Endothelial cell of umbilical vein (primary cell): ENCODE measurements at places on chromosomes 1 and 21.

DNA sequence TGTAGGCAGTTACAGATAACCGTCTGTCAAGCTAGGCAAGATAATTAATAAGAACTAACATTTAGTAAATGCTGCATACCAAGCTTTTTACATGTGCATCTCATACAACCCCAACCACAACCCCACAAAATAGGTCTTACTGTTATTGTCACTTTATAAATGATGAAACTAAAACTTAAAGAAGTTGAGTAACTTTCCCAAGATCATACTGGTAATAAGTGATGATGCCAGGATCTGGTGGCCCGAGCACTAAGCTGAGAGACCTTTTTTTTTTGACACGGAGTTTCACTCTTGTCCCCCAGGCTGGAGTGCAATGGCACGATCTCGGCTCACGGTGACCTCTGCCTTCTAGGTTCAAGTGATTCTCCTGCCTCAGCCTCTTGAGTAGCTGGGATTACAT is 1.8 kb downstream of the NCSTN start:
- no peak overlapping the region for H3K4me3 ChIP-seq
- DNase-seq = no peak
- H3K36me3 ChIP-seq = peaks cover 8% of the 10 kb centered on the region

GRCh38 chr1:245345191-245345884 is 190.6 kb downstream of the KIF26B start:
- no peak overlapping the region for H3K27ac ChIP-seq
- no peak overlapping the region for H3K4me3 ChIP-seq
- DNase-seq = no peak
- H3K36me3 ChIP-seq = no peaks in the 10 kb centered on the region
- H3K27me3 ChIP-seq = no peaks in the 10 kb centered on the region

DNA sequence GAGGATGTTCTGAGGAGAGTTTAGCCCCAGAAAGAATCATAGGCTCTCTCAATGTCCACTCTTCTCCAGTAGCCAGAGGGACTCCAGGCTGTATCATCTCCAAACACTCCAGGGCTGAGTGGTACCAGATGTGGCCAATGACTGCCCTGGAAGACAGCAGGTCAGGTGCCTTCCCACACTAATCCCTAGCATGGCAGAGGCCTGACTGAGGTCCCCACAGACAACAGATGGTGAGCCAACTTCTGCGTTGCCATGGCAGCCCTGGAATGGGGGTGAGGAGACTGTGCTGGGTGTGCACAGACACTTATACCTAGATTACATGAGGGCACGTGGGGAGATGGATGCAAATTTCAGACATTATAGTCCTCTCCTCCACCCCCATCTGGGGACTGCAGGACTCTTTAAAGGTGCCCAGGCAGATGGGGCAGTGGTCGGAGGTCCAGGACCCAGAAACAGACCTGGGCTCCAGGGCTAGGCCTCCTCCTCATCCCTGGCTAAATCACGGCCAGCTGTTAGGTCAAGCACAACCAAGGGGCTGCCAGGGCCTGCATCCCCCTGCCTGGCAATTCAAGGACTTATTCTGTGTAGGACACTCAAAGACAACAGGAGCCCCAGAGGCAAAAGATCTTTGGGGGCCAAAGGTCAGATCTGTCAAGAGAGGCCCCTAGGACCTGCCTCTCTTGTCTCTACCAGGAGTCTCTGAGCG is 42.9 kb downstream of the CAMK2N1 start:
- H3K4me3 ChIP-seq = no peak overlapping the region
- no peaks in the 10 kb centered on the region for H3K4me1 ChIP-seq
- H3K27me3 ChIP-seq = no peaks in the 10 kb centered on the region
- no peak for DNase-seq

- H3K4me3 ChIP-seq = no peak overlapping the region
- H3K27me3 ChIP-seq = no peaks in the 10 kb centered on the region
- H3K27ac ChIP-seq = no peak overlapping the region
- no peaks in the 10 kb centered on the region for H3K36me3 ChIP-seq
Measured at GRCh38 chr1:214108097-214108446, 120.3 kb downstream of the PROX1 start.

- no peaks in the 10 kb centered on the region for H3K36me3 ChIP-seq
- H3K27ac ChIP-seq = no peak overlapping the region
- no peak overlapping the region for H3K4me3 ChIP-seq
Measured at GRCh38 chr1:169312084-169312954, 55.3 kb downstream of the NME7 start.

DNA sequence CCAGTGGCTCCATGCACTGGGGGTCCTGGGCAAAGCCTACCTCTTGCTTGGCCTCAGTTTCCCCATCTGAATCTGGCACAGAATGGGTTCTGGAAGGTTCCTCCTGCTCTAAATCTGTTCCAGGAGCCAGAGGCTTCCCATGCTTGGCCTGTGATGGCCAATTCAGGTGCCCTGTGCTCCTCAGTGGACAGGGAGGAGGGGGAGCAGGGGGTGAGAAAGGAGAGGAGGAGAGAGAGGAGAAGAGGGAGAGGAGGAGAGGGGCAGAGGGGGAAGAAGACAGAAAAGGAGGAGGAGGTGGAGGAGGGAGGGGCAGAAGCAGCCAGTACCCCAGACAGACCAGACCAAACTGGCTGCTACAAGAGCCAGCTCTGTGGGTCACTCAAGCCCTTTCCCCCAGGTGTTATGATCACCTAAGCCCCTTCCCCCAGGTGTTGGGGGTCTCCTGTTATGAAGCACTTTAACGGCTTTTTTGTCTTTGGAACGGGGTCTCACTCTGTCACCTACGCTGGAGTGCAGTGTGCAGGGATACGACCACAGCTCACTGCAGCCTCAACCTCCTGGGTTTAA is 43.7 kb downstream of the TRIM11 start:
- H3K4me1 ChIP-seq = no peaks in the 10 kb centered on the region
- H3K27me3 ChIP-seq = no peaks in the 10 kb centered on the region
- H3K36me3 ChIP-seq = no peaks in the 10 kb centered on the region
- H3K27ac ChIP-seq = no peak overlapping the region
- DNase-seq = no peak
- no peak overlapping the region for H3K4me3 ChIP-seq

GRCh38 chr21:46036696-46037330 is 55.2 kb downstream of the COL6A1 start:
- H3K4me1 ChIP-seq = peaks cover 8% of the 10 kb centered on the region
- no peak overlapping the region for H3K27ac ChIP-seq
- H3K27me3 ChIP-seq = no peaks in the 10 kb centered on the region
- no peaks in the 10 kb centered on the region for H3K36me3 ChIP-seq
- H3K4me3 ChIP-seq = no peak overlapping the region

DNA sequence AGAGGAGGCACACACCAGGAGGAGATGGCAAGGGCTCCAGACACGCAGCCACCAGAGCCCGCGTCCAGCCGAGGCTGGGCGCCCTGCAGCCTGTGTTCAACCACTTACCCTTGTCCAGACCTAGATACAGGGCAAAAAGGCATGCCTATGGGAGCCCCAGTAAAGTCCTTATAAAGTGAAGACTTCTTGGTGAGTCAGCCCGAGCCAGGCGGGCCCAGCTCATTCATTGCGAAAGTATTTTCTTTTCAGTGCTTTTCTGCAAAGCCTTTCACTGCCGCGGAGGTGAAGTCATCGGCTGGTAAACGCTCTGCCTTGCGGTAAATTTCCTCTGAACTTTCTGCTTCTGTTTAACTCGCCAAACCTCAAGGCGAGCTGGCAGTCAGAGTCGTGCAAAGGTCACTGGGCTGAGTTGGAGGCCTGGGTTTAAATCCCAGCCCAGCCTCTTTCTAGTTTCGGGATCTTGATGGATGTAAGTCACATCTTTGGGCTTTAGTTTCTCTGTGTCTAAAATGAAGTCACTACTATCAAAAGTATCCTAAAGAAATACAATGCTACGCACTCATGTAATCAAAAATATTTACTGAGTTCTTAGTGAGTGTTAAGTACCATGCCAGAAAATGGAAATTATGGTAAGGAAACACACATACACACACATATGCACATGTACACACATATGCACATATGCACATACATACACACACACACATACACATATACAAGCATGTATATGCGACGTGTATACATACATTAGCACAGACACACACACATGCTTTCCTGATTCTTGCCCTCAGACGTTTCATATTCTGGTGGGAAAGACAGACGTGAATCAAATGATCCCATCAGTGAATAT is 54.7 kb upstream of the IFFO2 start:
- no peaks in the 10 kb centered on the region for H3K36me3 ChIP-seq
- H3K4me3 ChIP-seq = no peak overlapping the region
- no peaks in the 10 kb centered on the region for H3K27me3 ChIP-seq
- peak overlapping the region; percentile 84 for H3K27ac ChIP-seq

DNA sequence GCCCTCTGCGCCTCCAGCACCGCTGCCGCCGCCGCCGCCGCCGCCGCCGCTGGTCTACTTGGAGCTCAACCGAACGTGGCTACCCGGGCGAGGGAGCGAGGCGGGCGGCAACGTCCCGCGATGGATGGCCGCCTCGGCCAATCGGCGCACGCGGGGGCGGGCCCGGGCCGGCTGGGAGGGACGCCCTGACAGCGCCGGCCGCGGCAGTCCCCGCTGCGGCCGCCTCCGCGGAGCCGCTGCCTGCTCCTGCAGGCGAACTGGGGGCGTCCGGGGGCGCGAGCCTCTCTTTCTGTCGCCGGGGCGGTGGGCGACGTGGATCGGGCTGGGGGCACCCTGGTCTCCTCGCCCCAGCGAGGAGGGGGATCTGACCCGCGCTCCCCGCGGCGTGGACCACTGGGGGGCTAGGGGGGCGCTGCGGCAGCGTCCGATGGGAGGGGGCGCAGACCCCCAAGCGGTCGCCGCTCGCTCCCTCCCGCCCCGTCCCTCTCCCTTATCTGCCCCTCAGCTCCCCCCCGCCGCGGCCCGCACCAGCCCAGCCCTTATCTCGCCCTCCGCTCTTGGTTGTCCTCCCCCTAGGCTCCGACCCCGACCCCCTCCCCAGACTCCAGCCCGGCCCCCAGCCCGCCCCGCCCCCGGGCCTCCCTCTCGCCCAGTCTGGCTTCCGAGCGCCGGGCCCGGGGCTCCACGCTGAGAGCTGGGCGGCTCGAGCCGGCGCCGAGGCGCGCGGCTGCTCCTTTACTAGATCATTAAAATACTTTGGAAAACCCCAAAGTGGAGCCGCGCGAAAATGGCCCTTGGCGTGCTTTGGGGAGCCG is at the start of gene SSBP3:
SSBP3 (minus strand) TSS at position 56 of the 815 bp plus-strand sequence.
- DNase-seq = peak; percentile 95
- no peaks in the 10 kb centered on the region for H3K27me3 ChIP-seq
- peaks cover 3% of the 10 kb centered on the region for H3K36me3 ChIP-seq
- peak within 1 kb of the TSS; percentile 61 for H3K27ac ChIP-seq
- peaks cover 41% of the 10 kb centered on the region for H3K4me1 ChIP-seq

DNA sequence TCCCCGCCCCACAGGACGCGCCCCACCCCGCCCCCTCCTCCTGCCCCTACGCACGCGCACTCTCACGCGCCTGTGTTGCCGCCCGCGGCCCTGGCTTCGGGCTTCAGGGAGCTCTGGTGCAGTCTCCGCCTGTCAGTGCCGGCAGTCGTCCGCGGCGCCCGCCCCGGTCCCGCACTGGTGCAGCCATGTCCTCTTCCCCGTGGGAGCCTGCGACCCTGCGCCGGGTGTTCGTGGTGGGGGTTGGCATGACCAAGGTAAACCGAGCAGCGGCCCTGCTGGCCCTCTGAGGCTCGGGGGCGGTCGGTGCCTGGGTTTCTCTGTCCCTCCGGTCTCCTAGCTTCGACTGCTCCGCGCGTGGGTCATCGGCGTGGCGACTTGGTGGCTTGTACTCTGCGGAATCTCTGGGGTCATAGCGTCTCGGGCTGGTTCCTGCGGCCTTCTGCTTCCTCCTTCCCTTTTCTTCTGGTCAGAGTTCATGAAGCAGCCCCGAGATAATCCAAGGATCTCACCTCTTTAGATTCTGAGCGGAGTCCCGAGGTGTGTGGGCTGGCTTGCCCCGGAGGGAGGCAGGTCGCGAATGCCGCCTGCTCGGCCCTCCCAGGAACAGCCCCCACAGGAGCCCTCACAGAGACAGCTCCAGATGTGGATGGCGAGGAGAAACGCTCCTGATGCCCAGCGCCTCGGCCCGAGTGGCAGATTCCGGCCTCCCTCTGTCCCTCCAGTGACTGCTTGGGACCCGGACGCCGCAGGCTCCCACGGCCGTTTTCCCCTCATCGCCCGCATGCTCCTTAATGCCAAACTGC is at the start of gene SCP2:
SCP2 (plus strand) TSS at position 65 of the 803 bp plus-strand sequence; CDS start at position 186, 121 bp downstream.
- no peaks in the 10 kb centered on the region for H3K36me3 ChIP-seq
- H3K27me3 ChIP-seq = no peaks in the 10 kb centered on the region
- peak; percentile 68 for DNase-seq
- H3K27ac ChIP-seq = no peak within 1 kb of the TSS

DNA sequence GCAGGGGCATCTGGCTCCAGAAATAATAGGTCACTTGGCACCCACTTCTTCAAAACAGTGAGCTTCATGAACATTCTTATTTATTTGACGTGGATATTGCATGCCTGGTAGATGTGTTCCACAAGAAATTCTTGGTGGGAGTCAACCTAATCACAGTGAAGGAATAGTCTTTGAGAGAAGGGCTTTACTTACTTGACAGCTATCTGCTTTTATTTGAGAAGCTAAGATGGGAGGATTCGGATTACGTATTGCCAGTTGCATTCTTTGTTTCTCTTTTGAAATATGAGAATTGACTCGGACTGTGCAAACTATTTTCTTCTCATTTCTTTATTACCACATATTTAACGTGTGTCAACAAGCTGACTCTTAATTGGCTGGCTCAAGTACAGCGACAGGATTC is 117.2 kb downstream of the FASLG start:
- DNase-seq = no peak
- H3K4me3 ChIP-seq = no peak overlapping the region
- no peaks in the 10 kb centered on the region for H3K27me3 ChIP-seq
- H3K27ac ChIP-seq = no peak overlapping the region

GRCh38 chr21:33587792-33588484 is 546 bp downstream of the DONSON start:
- DNase-seq = peak; percentile 51
- peak overlapping the region; percentile 77 for H3K4me3 ChIP-seq
- H3K36me3 ChIP-seq = peaks cover 6% of the 10 kb centered on the region
- peak overlapping the region; percentile 69 for H3K27ac ChIP-seq

DNA sequence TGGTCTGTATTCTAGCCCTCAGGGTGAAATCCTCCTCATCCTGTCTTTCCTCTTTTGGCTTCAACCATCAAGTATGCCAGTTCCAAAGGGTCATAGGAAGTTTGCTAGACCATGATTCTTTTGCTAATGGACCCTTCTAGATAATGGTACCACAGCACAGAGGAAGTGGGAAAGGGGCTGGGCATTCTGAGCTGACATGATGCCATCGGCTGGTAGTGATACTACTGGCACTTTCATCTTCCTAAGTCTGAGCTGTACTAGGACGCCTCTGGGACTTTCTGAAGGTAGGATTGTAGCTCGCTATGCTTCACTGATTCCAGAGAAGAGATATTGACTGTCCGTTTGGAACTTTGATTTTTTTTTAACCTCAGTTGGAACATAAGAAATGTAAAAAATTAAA is 11.4 kb downstream of the FASLG start:
- no peaks in the 10 kb centered on the region for H3K4me1 ChIP-seq
- no peak for DNase-seq
- H3K36me3 ChIP-seq = no peaks in the 10 kb centered on the region
- no peak overlapping the region for H3K4me3 ChIP-seq
- H3K27me3 ChIP-seq = peaks cover 6% of the 10 kb centered on the region
